Common myeloid progenitor, CD34-positive (primary cell): ENCODE measurements at places on chromosomes 2 and 18.

DNA sequence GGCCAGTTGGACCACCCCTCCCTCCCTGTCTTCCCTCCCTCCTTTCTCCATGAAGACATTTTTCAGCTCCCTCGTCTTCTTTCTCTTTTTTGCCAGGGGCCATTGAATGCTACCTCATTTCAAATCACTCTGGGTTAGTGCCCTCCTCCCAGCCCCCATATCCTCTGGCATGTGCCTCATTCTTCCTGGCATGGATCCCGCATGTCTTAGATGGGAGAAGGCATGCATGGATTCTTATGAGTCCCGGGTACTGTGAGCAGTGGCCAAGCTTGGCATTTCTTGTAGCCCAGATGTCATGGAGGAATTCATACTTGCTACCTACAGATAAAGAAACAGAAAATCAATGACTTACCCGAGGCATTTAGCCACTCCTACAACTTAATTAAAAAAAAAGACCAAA is 9.0 kb upstream of the HAAO start:
- DNase-seq, result no peak

DNA sequence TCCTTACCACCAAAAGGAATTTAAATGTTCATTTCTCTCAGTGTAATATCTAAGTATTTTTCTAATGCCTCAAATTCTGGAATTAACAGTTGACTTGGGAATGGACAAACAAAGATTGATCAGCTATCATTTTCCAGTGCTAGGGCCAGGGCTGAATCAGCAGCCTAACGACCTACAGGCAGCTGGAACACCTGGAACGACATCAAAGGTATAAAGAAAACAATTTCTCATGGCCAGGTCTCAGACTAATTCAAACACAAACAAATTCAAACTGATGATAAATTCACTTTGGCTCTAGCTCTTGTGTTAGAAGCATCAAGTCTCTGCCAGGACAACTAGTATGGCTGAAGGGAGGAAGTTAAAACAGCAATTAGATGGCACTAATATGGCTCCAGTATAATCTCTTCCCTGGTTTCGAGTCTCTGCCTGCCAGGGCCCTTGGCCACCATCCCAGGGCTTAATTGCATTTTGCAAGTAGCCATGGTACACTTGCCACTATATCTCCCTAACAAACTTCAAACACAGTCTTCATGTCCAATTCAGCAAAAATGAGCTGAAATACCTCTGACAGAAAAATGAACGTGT is 70.2 kb upstream of the FSHR start:
- no peak for DNase-seq

DNA sequence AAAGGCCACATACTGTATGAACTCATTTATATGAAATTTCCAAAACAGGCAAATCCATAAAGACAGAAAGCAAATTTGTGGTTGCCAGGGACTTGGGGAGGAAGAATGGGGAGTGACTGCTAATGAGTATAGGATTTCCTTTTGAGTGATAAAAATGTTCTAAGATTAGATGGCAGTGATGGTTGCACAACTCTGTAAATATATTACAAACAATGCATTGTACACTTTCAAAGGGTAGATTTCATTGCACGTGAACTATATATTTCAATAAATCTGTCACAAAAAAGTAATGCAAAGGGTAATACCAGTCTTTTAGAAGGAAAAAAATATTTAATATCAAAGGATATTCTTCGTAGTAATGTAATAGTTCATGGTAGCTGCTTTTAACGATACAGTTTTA is 63.7 kb upstream of the PROKR1 start:
- no peak for DNase-seq

DNA sequence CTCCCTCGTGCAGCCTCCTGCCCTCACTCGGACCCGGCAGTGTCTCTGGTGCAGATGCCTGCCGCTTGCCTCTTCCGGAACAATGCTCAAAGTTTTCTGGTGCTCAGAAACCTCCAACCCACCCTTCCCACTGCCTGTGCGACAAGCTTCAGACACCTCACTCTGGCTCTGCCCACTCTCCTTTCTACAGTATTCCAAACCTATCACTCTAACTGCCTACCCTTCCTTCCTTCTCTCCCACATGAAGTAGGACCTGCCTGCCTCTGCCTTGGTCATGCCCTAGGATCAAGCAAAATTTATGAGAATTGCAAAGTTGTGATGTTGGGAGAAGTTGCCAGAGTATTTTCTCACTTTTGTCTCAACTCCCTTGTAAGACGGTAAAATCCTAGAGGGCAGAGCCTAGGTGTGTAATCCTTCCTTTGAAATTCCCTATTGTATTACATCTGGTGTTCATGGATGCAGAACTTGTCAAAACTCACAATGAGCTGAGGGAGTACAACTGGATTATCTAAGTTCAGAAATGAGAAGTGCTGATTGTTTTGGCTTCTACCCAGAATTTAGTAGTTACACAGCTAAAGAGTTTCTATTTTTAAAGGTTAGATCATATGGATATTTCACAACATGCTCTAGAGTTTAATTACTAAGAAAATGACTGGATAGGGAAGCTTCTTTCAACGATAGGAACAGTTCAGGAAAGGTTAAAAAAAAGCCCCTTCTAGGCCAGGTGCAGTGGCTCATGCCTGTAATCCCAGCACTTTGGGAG is 7.2 kb downstream of the NPC1 start:
- peak; percentile 6 for DNase-seq

DNA sequence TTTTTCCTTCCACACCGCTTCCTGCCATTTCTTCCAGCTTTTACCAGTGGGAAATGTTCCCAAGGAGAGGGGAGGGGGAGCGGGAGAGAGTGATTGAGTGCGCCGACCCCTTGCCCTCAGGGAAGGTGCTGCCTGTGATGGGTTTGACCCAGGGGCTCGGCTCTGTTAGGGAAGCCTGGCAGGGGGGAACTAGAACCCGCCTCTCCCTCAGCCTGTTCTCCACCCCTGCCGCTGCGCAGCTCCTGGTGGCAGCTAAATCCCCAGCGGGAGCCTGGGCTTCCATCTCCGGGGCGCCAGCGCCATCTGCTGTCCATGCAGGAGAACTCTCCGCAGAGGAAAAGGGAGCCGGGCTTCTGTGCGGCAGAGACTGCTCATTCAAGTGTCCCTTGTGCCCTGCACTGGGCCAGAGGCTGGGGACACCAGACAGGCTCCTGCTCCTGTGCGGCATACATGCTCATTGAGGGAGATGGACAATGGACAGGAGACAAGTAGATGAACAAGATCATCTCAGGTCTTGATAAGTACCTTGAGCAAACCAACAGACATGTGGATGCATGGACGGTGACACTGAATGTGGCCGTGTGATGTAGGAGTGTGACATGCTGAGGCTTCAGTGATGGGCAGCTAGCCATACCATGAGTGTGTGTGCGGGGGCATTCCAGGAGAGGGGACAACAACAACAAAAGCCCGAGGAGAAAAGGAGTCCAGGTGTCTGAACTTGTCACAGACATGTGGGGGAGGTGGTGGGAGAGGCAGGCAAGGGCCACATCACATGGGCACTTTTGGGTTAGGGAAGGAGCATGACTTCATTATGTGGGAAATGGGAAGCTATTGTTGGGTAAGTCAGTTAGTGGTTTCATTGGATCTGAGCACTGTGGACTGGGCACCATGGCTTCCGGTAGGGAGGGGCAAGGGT is 13.3 kb downstream of the CHPF start:
- DNase-seq, result peak; percentile 84

- DNase-seq, result no peak
Observed at GRCh38 chr2:99622534-99622933, 132.7 kb upstream of the REV1 start.
